Psoas muscle (tissue), 8 donors: ENCODE measurements at places on chromosomes 1 and 21.

- peaks cover 27% of the 10 kb centered on the region for H3K27me3 ChIP-seq
- no peaks in the 10 kb centered on the region for H3K36me3 ChIP-seq
- peak overlapping the region; percentile 74 for H3K4me3 ChIP-seq
These were observed 681 bp upstream of the VANGL2 start for GRCh38 chr1:160399544-160400222.

DNA sequence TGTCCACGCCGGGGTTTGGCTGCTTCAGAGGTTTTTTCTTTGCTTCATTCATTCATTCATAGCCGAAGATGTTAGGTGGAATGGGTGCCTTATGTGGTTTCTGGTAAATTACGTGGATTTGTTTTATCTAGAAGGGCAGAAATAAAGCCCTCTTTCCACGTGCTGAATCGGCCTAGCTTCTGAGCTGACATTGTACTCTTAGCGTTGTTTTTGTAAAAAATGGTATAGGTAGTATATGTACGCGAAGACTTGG is 1.5 kb downstream of the GALNT2 start:
- H3K4me3 ChIP-seq: peak overlapping the region; percentile 95
- no peaks in the 10 kb centered on the region for H3K36me3 ChIP-seq
- peaks cover 48% of the 10 kb centered on the region for H3K4me1 ChIP-seq
- no peak for DNase-seq

GRCh38 chr1:27967106-27967883 is 7.5 kb downstream of the XKR8 start:
- no peaks in the 10 kb centered on the region for H3K36me3 ChIP-seq
- no peak overlapping the region for H3K4me3 ChIP-seq
- H3K27ac ChIP-seq: no peak overlapping the region
- peaks cover 9% of the 10 kb centered on the region for H3K4me1 ChIP-seq
- no peak for DNase-seq
- no peaks in the 10 kb centered on the region for H3K27me3 ChIP-seq

GRCh38 chr1:111559736-111560279 is 56.4 kb upstream of the ADORA3 start:
- DNase-seq: no peak
- no peak overlapping the region for H3K4me3 ChIP-seq
- H3K27ac ChIP-seq: no peak overlapping the region
- H3K27me3 ChIP-seq: no peaks in the 10 kb centered on the region
- no peaks in the 10 kb centered on the region for H3K36me3 ChIP-seq

- no peak overlapping the region for H3K27ac ChIP-seq
- DNase-seq: no peak
These were observed 77.8 kb upstream of the C1orf105 start for GRCh38 chr1:172342584-172343239.

DNA sequence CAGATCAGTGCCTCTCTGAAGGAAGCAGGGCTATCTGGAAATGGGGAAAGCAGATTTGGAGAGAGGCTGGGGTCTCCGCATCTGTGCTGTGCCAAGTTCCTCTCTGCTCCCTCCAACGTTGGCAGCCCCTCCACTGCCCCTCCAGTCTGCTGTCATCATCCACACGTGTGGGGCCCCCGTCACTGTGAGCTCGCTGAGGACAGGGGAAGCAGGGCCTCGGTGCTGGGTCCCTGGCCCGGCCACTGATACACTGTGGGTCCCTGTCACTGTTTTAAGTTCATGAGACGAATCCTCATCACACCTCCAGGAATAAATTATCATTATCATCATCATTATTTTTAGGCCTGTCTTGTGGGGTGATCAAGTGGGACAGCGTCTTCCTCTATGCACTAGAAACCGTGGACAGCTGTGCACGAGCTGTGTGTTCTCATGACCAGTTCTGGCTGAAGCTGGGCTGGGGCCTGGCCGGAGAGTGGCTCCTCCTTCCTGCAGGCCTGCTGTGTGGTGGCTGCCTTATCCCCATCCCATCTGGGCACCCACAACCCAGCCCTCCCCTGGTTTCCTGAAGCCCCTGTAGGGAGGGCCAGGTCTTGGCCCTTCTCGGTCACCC is 52.2 kb downstream of the DMRTB1 start:
- no peak overlapping the region for H3K27ac ChIP-seq
- no peaks in the 10 kb centered on the region for H3K27me3 ChIP-seq
- DNase-seq: no peak
- H3K4me3 ChIP-seq: no peak overlapping the region

DNA sequence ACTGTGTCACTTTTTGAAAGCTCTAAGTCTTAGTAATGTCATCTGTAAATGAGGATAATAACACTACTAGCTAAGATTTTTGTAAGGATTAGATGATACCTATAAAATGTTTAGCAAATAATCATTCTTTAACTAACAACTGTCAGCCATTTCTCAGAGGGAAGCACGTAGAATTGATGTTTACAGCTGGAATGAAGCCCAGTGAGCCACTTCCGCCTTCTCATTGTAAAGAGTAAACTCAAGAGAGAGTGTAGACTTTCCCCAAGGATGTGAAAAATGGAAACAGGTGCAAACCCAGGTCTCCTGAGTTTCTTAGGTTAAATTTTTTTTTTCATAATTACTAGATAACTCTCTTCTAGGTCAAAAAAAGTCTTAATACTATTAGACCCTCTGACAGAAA is 4.9 kb downstream of the GREM2 start:
- no peaks in the 10 kb centered on the region for H3K4me1 ChIP-seq
- no peak overlapping the region for H3K4me3 ChIP-seq
- DNase-seq: no peak
- no peak overlapping the region for H3K27ac ChIP-seq

DNA sequence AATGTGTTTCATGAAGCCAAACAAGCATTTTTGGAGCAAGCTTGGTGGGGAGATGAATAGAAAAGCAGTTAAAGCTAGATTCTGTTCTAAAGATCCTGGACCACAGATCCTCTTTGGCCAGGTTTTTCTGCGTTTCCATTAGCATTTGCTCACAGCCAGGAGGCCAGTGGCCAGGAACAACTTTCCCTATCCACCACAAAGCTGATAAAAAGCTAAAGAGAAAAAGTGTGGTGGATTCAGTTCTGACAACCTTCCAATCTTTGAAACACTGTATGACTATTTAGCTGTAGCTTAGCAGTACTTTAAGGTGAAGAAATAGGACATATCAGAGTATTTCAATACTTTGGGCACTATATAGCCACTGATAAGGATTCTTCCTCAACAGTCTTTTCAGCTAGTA is 3.0 kb upstream of the NEK7 start:
- no peak overlapping the region for H3K4me3 ChIP-seq
- no peak for DNase-seq
- H3K27me3 ChIP-seq: no peaks in the 10 kb centered on the region
- H3K27ac ChIP-seq: peak overlapping the region; percentile 87
- H3K36me3 ChIP-seq: no peaks in the 10 kb centered on the region
- peaks cover 49% of the 10 kb centered on the region for H3K4me1 ChIP-seq

DNA sequence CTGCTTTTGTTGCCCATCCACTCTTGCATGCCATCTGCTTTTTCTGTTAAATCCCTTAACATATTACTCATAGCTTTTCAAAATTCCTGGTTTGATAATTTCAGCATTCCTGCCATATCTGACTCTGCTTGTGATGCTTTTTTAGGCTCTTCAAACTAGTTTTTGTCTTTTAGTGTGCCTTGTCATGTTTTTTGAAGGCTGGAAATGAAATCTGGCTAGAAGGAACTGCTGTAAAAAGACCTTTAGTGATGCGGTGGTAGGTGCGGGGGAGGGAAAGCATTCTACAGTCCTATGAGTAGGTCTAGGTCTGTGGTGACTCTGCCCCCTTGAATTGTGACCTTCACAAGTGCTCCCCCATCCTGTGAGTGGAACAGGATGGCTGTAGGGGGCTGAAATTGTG is 15.0 kb upstream of the S100B start:
- no peaks in the 10 kb centered on the region for H3K27me3 ChIP-seq
- no peaks in the 10 kb centered on the region for H3K36me3 ChIP-seq
- no peak for DNase-seq
- no peaks in the 10 kb centered on the region for H3K4me1 ChIP-seq

GRCh38 chr1:3013371-3014049 is 7.8 kb upstream of the ACTRT2 start:
- DNase-seq: peak; percentile 46
- no peak overlapping the region for H3K27ac ChIP-seq
- H3K4me3 ChIP-seq: no peak overlapping the region
- H3K4me1 ChIP-seq: no peaks in the 10 kb centered on the region
- H3K27me3 ChIP-seq: peaks cover 75% of the 10 kb centered on the region
- H3K36me3 ChIP-seq: no peaks in the 10 kb centered on the region
